ENCODE measurements at places on chromosomes 11 and 22.
A peak's percentile ranks its signal among the peaks of the same experiment; 100 is the strongest.

GRCh38 chr22:43228330-43228729, 41.4 kb upstream of the TTLL12 start:
- no peak for DNase-seq

- peak; percentile 85 for DNase-seq
Measured at GRCh38 chr22:19717691-19718455, 3.6 kb downstream of the SEPTIN5 start.

GRCh38 chr11:85663080-85663752, 1.7 kb downstream of the CREBZF start:
- peak; percentile 49 for DNase-seq

- DNase-seq = peak; percentile 85
Measured at GRCh38 chr11:46896719-46897406, 21.5 kb downstream of the LRP4 start.

DNA sequence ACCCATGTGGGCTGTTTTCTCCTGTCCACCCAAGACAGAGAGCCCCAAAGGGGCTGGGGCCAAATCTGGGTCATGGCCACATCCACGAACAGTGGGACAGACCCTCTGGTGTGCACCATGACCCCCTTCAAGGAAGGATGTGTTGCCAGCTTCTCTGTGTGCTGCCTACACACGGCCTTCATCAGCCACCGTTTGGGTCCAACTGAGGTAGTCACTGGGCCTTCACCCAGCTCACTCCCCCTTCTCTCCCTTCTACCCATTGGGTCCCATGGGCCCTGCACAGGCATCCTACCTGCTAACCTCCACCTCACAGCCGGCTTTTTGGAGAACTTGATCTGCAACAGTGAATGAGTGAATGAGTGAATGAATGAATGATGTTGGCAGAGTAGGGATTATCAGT, 1484.9 kb downstream of the BRD1 start:
- no peak for DNase-seq

- no peak for DNase-seq
Measured at GRCh38 chr11:86481399-86481798, 106.7 kb downstream of the CCDC81 start.

GRCh38 chr11:78069465-78069864, 5.8 kb downstream of the THRSP start:
- DNase-seq = peak; percentile 46

DNA sequence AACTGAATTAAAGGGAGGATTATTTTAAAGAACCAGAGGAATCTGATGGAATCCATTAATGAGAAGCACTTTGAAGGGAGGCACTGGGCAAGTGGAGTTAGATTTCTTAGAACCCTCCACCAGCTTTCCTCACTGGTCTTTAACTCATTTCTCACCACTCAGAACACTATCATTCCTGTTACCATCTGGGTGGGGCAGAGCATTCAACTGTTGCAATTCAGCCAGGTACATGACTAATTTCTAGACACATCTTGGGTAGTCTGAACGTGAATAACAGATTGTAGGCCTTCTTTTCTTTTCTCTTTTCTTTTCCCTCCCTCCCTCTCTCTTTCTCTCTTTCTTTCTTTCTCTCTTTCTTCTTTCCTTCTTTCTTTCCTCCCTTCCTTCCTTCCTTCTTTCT, 15.5 kb upstream of the MMP1 start:
- DNase-seq = no peak

- DNase-seq = no peak
Measured at GRCh38 chr11:9629064-9629463, 34.8 kb upstream of the SWAP70 start.

- no peak for DNase-seq
Measured at GRCh38 chr11:71486320-71486719, 33.3 kb downstream of the NADSYN1 start.

DNA sequence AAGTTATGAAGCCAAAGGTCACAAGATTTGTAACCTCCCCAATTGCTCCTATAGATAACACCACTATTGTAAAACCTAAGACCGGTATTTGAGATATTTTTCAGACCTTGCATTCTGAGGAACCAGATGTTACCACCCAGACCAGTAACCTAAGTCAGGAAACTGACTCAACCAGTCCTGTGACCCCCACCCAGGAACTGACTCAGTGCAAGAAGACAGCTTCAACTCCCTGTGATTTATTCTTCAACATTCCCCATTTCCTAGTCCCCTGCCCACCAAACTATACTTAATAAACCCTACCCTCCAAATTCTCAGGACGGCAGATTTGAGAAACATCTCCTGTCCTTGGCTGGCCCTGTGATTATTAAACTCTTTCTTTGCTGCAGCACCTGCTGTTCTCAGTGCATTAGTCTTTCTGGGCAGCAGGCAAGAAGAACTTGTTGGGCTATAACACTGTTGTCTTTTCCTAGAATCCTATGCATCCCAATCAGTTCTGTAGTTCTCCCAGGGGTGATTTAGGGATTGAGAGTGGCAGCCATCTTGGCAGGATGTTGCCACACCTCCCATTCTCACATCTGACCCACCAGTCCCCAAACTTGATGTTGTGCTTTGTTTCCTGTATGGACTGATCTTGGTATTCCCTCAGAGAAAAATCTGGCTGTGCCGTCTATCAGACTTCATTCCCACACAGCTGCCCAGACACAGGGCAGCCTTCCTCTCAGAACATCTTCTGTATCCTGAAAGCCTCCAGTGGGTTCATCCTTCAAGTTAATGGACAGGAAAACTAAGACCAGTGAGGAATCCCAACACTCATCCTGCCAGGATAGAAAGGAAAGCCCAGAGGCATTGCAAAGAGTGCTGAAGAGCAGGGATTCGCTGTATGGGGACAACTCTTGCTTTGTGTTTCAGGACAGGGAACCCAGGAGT, 104.0 kb downstream of the PDE2A start:
- DNase-seq = no peak

- no peak for DNase-seq
Measured at GRCh38 chr11:64210301-64211020, 3.9 kb downstream of the FERMT3 start.

- DNase-seq = no peak
Measured at GRCh38 chr11:123239191-123240150, 44.4 kb upstream of the CLMP start.

DNA sequence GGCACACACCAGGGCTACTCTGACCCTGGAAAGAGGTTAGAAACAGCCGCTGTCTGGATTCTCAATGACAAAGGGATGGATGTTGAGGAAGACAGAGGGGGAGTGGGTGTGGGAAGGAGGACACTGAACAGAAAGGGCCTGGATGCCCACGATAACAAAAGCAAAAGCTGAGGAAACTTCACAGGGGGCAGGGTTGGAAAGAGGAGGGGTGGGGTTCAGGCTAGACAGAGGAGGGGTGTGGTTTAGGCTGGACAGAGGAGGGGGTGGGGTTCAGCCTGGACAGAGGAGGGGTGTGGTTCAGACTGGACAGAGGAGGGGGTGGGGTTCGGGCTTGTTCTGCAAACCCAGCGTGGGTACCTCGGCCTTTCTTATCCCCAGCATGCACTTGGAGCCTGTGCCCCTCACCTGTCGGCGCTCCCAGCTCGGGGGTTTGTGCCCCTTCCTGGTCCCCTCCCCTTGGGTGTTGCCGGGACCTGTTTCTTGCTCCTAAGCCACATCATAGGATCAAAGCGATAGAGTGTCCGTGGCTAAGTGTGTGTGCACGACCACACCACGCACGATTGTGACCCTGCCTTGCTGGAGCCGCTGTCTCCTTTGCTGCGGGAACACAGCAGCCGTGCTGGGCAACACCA, 75.6 kb downstream of the BRD1 start:
- no peak for DNase-seq

- no peak for DNase-seq
Measured at GRCh38 chr22:50338860-50339462, 4.2 kb upstream of the PPP6R2 start.

GRCh38 chr11:62223095-62223494, 14.6 kb downstream of the SCGB2A1 start:
- DNase-seq = no peak

GRCh38 chr22:33654173-33654895, 265.9 kb downstream of the LARGE1 start:
- peak; percentile 33 for DNase-seq

DNA sequence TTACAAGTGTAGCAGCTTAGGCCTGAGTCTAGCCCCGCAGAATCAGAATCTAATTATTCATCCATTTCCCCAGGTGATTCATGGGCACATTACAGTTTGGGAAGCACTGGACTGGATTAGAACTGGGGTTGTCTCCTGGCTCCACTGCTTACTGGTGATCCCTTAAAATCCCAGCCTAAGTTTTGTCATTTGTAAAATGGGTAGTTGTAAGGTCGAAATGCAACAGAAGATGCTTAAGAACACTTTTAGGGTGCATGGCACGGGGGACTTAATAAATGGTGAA, 1.3 kb downstream of the STX3 start:
- no peak for DNase-seq

GRCh38 chr22:46013460-46014416, 36.8 kb upstream of the WNT7B start:
- DNase-seq = peak; percentile 91

DNA sequence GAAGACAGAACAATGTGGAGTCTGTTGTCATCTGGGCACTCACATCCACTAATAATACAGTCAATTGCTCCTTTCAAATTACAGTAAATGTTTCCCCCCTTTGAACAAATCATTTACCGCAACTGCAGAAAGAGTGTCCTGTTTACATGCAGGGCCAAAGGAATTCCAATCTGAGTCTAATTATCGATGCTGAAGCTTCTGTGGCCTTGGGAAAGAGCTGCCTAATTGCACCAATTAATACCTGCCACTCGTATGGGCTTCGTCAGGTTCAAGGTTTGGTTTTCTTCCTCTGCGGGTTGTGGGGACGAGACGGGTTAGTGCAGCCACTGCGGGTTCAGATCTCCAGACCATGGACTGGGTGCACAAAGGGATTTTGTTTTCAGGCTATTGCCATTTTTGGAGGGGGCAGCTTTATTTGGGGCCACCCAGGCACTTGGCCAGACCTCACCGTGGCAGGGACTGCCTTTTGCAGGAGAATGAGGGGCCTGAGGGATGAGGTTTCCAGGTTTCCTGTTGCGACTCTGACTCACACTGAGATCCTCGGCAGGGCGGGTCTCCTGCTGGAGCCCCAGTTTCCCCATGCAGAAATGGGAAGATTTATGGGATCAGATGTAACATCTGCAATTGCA, 147.6 kb downstream of the MIAT start:
- DNase-seq = no peak

- no peak for DNase-seq
Measured at GRCh38 chr22:29458551-29458950, 20.2 kb downstream of the RFPL1 start.

GRCh38 chr11:113075586-113076095, 114.4 kb downstream of the NCAM1 start:
- no peak for DNase-seq
